ENCODE measurements at places on chromosomes 11 and 22.

GRCh38 chr22:30318799-30319419 lies 7.8 kb downstream of the TBC1D10A start:
- DNase-seq = no peak

DNA sequence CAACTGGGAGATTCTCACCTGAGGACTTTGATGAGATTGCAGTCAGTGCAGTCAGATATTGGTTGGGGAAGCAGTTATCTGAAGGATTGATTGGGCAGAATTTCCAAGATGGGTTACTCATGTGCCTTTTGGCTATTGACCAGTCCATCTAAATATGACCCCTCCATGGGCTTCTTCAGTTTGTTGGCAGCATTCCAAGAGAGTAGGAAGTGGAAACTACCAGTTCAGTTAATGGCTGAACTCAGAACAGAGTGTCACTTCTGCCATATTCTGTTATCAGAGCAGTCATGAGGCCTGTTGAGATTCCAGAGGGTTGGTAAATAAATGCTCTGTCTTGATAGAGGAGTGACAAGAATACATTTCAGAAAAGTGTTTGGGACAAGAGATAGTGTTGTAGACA lies 71.0 kb downstream of the CYP2R1 start:
- no peak for DNase-seq

DNA sequence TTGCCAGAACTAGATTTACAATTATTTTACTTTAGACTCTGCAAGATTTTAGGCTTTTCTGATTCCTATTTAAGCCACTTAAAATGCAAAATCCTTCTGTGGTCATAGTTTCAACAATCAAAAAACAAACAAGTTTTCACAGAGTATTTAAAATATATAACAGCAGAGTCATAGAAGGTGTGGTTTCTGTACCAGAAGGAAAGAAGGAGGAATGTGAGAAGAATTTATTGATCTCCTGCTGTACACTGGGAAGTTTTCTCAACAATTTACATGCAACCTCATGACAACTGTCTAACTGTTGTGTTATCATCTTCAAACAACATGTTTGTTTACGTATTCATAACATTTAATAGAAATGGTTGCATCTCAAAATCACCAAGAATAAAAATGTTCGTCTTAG lies 102.3 kb upstream of the CEP126 start:
- no peak for DNase-seq

DNA sequence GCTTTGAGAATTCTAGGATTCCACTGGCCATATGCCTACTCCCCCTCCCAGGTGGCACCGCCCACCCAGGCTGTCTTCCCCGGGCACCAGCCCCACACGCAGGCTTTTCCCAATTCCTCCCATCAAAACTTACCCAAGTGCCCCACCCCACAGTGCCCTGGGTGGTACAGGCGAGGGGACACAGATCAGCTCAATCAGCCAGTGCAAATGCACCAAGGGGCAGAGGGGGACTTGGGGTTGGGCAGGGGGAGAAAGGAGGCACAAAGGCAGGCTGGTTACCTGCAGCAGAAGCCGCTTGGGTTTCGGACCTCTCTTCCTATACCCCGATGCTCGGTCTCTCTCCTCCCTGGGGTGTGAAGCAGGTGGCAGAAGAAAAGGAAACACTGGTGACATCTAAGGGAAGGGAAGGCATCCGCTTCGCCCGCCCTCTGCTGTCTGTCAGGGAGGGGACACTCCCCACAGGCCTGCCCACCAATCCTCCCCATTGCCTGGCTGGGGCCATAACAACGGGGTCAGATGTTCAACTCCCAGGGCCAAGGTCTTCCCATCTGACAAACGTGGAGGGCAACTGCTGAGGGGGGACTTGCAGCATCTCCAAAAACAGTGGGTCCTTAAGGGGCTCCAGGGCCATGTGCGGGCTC lies 14.0 kb downstream of the CBX7 start:
- DNase-seq = no peak

GRCh38 chr11:131712897-131713296 lies 342.5 kb downstream of the NTM start:
- no peak for DNase-seq

GRCh38 chr11:95327273-95327948 lies 96.4 kb upstream of the SESN3 start:
- no peak for DNase-seq

- DNase-seq = no peak
Observed at GRCh38 chr11:65899356-65900124, 648 bp downstream of the FOSL1 start.

- DNase-seq = no peak
Observed at GRCh38 chr11:121534131-121535093, 81.6 kb upstream of the SORL1-AS1 start.

DNA sequence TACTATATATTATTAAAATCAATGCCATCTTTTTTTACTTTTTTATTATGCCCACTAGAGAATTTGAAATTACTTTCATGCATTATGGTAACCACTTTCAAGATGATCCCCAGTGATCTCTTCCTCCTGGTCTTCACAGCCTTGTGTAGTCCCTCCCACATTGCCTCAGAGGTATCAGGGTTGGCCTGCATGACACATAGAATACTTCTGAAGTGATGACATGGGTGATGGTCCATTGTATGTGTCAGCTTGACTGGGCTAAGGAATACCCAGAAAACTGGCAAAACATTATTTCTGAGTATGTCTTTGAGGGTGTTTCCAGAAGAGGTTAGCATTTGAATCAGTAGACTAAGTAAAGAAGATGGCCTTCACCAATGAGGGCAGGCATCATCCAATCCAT lies 14.2 kb upstream of the ISX start:
- DNase-seq = no peak

DNA sequence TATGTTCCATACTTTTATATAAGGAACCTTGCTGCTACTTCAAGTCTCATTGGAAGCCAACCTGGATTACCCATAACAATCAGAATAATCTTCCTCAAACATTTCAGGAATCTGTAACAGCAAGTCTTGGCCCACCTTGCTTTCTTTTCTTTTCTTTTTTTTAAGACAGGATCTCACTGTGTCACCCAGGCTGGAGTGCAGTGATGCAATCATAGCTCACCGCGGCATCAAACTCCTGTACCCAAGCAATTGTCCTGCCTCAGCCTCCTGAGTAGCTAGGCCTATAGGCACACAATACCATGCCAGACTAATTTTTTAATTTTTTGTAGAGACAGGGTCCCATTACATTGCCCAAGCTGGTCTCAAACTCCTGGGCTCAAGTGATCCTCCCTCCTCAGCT lies 29.3 kb upstream of the PRDM10 start:
- DNase-seq = no peak

DNA sequence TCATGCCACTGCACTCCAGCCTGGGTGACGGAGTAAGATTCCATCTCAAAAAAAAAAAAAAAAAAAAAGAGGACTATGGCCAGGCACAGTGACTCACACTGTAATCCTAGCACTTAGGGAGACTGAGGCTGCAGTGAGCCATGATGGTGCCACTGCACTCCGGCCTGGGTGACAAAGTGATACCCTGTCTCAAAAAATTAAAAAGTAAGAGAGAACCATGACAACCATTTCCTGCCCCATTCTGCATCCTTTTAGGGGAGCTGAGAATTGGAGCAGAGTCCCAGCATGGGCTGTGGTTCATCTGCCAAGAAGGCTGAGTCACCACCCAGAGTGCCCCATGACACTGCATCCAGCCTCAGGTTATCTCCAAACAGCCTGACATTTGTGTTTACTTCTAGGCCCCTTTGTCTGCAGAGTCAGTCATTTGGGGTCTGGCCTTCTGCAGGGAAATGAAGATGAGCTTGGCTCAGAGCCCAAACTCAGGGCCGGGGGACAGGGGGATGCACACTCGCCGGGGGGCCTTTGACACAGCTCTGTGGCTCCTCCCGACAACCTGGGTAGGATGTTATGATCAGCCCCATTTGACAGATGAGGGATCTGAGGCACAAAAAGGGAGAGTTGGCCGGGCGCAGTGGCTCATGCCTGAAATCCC lies 4.7 kb downstream of the CSDC2 start:
- no peak for DNase-seq

DNA sequence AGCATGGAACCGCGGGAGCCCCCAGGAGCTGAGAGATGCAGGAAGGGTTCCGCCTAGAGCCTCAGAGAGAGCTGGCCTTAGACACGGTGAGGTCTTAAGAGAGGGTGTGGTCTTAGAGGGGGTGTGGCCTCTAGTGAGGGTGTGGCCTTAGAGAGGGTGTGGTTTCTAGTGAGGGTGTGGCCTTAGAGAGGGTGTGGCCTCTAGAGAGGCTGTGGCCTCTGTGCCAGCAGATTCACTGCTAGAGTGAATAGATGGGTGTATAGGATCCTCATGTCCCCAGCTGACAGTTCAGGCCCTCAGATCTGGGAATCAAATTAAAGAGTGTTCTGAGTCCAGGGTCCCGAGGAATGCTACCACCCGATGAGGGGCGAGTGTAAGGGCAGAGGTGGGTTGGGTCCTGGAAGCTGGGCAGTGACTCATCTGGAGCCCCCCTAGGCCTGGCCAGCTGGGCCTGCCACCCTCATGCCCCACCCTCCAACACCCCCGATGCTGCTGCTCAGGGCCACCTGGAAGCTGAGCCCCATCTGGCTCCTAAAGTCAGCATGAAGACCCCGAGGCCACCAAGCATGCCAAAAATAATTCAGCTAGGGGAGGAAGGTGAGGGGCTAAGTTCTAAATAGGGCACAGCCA lies 49.5 kb downstream of the IGF2 start:
- DNase-seq = no peak

- DNase-seq = no peak
Observed at GRCh38 chr11:101508370-101508769, 75.4 kb downstream of the TRPC6 start.

GRCh38 chr11:33899400-33900037 lies 7.6 kb upstream of the LMO2 start:
- no peak for DNase-seq

GRCh38 chr11:45982656-45983470 lies 60.4 kb downstream of the LARGE2 start:
- DNase-seq = no peak

- DNase-seq = no peak
Observed at GRCh38 chr11:126418887-126419286, 63.4 kb downstream of the ST3GAL4 start.

GRCh38 chr22:20408891-20409290 lies 14.9 kb downstream of the ZNF74 start:
- no peak for DNase-seq

DNA sequence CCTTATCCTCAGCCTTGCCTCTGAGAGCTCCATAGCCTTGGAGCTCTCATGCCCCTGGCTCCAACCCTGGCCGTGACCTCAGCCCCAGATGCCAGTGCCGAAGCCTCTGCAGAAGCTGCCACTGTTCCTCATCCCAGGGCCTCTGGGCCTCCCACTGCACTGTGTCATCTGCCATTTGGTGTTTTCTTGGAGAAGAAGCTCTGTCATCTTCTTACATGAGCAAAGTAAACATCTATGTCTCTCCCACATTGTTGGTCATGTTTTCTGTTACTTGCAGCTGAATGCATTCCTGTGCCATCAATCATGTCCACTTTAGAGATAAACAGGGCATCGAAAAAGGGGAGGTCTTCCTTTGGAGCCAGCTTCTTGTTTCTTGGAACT lies 45.0 kb upstream of the FTH1 start:
- DNase-seq = no peak

DNA sequence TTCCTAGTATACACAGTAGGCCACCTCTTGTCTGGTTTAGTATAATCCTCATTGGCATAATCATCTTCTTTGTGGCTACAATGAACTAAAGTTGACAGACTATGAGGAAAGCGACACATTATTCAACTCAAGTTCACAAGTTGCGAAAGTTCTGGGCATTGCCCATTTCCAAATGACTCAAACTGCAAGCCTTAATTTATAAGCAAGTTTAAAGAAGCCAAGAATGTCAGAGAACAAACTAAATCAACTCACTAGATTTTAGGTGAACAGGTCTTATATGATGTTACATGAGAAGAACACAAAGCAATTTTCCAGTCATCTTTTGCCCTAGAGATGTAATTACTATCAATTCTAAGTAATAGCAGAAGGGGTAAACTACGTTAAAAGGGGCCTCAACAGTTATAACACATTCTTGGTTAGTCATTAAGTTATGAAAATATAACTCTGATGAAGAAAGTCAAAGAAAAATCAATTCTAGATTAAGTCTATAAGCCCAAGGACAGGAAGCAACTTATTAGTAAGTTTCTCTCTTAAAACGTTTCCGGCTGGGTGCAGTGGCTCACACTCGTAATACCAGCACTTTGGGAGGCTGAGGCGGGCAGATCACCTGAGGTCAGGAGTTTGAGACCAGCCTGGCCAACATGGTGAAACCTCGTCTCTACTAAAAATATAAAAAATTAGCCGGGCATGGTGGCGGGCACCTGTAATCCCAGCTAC lies 21.5 kb downstream of the PICALM start:
- no peak for DNase-seq
